ENCODE measurements at places on chromosomes 13 and 19.

DNA sequence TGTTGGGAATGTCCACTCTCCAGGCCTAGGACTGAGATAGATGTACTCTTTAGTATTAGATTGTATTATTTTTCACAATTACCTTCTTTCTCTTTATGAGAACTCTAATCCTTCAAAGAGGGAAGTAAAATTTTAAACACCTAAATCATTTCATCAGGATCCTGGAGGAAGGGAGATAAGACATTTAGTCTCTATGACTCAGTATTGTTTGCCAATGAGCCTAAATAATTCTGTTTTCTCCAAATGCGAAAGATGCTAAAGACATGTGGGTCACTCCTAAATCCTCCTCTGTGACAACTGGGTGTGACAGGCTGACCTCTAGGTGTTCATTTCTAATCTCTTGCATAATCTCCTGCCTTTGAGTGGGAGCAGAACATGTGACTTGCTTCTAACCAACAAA, 1736.6 kb upstream of the MIR17HG start:
- no peak for DNase-seq

DNA sequence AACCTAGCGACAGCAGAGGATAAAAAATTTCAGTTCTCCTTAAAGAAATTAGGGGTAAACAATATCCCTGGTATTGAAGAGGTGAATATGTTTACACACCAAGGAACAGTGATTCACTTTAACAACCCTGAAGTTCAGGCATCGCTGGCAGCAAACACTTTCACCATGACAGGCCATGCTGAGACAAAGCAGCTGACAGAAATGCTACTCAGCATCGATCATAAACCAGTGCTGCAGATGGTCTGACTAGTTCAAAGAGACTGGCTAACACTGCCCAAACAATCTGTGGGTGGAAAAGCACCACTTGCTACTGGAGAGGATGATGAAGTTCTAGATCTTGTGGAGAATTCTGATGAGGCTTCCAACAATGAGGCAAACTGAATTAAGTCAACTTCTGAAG, 19.9 kb upstream of the ACOD1 start:
- no peak for DNase-seq

- DNase-seq: no peak
Observed at GRCh38 chr13:91986761-91987483, 588.5 kb downstream of the GPC5 start.

GRCh38 chr19:32041681-32042292, 303.6 kb upstream of the ZNF507 start:
- DNase-seq: peak; percentile 60

DNA sequence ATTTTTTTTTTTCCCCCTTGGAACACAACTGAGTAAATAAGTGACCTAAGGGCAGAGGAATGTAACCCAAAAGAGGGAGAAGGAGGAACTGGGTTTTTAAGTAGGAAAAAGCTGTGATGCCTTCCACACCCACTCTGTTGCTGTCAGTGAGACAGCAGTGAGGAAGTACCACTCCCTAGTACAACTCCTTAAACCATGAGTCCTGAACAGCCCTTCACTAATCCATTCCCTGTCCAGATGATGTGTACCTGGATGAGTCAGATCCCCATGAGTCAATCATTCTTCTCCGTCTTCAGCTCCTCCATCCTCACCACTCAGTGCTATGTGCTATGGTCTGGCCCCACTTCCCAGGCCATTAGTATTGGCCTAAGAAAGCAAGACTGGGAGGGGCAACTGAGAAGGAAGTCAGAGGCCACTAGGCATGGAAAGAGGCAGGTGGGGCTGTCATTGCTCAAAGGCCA, 12.9 kb upstream of the CXCL17 start:
- no peak for DNase-seq
